ENCODE measurements at places on chromosomes 6 and 20.

GRCh38 chr20:6480328-6481200, 286.9 kb upstream of the BMP2 start:
- no peak for DNase-seq

- no peak for DNase-seq
Measured at GRCh38 chr6:4192173-4192572, 56.8 kb upstream of the ECI2 start.

DNA sequence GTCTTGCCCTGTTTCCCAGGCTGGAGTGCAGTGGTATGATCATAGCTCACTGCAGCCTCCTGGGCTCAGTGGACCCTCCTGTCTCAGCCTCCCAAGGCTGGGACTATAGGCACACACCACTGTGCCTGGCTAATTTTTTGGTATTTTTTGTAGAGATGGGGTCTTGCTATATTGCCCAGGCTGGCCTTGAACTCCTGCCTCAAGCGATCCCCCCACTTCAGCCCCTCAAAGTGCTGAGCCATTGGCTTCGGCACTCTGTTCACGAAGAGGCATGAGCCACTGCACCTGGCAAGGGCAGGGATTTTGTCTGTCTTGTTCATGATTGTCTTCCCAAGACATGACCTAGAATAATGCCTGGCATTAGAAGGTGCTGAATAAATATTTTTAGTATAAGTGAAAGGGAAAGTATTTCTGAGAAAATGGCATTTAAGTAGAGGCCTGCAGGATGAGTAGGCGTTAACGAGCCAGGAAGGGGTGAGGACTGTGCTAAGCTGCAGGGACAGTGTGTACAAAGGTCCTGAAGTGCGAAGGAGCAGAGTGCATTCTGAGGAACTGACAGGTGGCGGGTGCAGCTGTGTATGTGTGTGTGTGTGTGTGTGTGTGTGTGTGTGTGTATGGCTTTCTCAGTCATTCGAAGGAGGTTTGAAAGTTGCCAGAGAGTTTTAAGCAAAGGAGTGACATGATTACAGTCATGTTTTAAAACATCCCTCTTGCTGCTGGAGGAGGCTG, 43.0 kb downstream of the VEGFA start:
- no peak for DNase-seq

- DNase-seq, result no peak
Measured at GRCh38 chr6:120198033-120198432, 848.5 kb upstream of the MAN1A1 start.

DNA sequence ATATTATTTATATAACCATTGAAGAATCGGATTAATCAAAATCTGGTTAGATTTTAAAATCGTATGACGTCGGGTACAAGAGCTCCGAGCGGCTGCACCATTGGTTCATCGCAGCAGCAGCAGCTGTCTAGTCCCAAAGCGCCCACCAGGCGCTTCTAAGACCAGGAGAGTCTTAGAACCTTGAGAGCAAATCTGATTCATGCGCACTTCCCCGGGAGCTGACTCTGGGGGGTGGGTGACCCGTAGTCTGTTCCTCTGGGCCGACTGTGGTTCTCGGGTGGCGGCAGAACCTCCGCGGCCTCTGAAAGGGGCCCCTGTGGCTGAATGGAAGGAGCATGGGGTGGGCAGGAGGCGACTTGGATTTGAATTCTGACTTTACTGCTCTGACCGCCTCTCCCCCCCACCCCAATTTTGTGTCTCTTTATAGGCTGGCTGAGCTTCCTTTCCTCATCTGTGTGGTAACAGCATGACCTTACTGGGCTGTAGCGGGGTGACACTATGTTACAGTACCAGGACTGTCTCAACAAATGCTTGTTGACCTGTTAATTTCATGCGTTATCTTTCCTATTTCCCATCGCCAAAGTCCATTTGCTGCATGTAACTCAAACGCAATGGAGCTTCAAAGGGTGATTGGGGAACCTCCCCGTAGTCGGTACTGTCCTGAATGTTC, 119.7 kb downstream of the RTN4IP1 start:
- no peak for DNase-seq

DNA sequence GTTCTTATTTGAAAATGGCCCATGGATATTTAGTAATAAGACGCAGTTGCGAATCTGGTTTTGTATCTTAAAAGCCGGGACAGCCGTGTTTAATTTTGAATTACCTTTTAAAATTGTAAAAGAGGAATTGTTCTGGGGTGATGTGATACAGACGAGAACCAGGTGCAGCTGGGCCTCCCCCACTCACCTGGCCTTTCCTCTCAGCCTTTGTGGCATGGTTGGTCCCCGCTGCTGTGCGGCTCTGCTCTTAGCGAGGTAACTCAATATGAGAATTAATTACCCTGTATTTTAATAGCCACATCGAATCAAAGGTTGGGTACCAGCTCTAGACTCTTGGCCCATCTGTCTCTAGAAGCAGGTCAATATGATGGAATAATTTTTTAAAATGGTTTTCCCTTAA, 56.5 kb upstream of the DACT2 start:
- DNase-seq, result no peak

Data from stimulated activated CD4-positive, alpha-beta T cell treated with anti-CD3 and anti-CD28 coated beads, Interleukin-12 subunit alpha, Interleukin-12 subunit beta, amount 100 ng/mL, for 24 hours (primary cell).